Left lobe of liver (tissue), 2 donors: ENCODE measurements at places on chromosomes 13 and 19. TPM values are rescaled to one million over a fixed set of nuclear protein-coding genes. Genes with fewer than 3 reads are reported as not detected.

The GRK1 gene
- total RNA-seq = not detected

The JSRP1 gene
- total RNA-seq = 0.18 TPM

The DMAC2 gene
- 21.2 TPM for total RNA-seq

The CEACAM3 gene
- total RNA-seq = 0.35 TPM

The HCN2 gene
- 0.30 TPM for total RNA-seq

The TPRX2 gene
- total RNA-seq = not detected

The HSH2D gene
- 0.86 TPM for total RNA-seq

The YJEFN3 gene
- total RNA-seq = 5.9 TPM

The BIVM gene
- 19.6 TPM for total RNA-seq

The RGS9BP gene
- 0.10 TPM for total RNA-seq

DNA sequence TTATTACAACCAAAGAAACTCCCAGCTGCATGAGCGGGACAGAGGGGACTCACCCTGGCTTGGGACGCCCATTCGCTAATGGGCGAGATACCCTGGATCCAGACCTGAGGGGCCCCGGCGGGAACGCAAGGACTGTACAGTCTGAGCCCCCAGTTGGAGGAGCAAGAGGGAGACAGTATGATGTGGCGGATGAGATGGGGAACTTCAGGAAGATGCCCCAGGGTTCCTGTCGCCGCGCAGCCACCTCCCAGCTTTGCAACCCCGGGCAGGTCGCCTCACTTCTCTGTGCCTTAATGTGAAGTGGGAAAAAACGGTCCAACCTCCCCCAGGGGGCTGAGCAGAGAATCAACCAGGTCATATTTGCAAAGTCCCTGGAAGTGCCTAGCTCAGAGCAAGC lies 2.5 kb downstream of the NPAS1 start:
- no peak for DNase-seq

DNA sequence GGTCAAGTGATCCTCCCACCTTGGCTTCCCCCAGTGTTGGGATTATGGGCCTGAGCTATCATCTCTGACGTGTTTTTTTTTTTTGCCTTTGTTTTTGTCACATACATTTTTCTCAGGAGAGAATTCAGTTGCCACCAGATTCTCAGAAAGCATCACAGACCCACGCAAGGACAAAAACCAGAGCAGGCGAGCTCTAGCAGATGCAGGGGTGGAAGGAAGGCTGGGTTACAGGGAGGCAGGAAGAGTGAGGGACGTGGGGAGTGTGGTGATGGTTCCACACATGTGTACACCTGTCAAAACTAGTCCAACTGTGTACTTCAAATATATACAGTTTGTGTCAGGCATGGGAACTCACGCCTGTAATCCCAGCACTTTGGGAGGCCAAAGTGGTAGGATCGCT lies 4.3 kb downstream of the TMEM161A start:
- no peak for DNase-seq

DNA sequence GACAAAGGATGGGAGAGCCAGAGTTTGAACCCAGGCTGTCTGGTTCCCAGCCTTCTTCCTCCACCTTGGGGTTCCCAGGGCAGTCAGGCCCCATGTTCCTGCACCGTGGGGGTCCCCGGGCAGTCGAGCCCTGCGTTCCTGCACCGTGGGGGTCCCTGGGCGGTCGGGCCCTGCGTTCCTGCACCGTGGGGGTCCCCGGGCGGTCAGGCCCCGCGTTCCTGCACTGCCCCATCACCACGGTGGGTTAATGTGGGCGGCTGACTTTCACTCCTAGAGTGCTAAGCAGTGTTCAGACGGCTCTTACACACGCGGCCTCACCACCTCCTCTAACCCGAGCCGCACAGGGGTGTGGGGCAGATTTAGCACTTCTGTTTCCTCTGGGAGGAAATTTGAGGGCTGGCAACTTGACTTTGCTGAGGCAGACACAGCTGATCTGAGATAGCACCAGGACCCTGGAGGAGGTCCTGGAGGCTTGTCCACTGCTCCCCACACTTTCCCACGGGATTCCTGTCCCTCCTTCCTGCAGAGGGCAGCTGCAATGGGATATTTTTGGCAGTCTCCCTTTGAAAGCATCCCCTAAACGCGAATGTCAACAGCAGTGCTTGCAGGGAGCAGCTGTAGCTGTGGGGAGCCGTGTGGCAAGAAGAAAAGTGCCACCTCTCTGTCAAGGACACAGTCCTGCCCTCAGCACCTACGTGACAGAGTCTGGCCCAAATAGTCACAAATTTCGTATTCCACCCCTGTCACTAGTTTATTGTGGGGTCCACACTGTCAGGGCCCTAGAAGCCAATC lies 239.4 kb downstream of the TEX29 start:
- no peak for DNase-seq

DNA sequence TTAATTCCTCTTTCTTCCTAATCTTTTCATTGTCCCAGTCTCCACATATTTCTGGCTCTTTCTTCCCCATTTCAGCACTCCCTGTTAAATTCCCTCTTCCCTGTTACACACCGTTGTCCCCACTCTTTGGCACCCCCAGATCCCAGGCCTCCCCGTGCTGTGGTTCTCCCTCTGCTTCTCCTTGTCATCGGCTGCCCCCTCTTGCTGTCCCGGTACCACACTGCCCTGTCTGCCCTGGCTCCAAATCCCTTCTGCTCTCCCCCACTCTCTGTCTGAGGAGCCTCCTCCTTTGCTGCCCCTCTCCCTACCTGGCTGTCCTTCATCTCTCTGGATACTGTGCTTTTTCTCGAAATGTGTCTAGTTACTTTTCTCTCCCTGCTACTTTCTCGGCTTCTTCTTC lies 983 bp downstream of the ZNF415 start:
- no peak for DNase-seq

GRCh38 chr13:33089311-33089710 lies 73.1 kb downstream of the KL start:
- no peak for DNase-seq

DNA sequence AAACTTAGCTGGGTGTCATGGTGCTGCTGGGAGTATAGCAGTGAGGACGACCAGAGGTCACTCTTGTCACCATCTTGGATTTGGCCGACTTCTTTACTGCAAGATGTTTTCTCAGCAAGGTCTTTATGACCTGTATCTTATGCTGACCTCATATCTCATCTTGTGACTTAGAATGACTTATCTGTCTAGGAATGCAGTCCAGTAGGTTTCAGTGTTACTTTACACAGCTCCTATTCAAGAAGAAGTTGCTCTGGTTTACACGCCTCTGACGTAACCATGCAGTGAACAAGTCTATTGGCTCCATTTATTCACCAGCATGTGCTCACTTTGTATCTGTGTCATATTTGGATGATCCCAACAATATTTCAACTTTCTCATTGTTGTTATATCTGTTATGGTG lies 26.7 kb downstream of the ZNF850 start:
- no peak for DNase-seq

DNA sequence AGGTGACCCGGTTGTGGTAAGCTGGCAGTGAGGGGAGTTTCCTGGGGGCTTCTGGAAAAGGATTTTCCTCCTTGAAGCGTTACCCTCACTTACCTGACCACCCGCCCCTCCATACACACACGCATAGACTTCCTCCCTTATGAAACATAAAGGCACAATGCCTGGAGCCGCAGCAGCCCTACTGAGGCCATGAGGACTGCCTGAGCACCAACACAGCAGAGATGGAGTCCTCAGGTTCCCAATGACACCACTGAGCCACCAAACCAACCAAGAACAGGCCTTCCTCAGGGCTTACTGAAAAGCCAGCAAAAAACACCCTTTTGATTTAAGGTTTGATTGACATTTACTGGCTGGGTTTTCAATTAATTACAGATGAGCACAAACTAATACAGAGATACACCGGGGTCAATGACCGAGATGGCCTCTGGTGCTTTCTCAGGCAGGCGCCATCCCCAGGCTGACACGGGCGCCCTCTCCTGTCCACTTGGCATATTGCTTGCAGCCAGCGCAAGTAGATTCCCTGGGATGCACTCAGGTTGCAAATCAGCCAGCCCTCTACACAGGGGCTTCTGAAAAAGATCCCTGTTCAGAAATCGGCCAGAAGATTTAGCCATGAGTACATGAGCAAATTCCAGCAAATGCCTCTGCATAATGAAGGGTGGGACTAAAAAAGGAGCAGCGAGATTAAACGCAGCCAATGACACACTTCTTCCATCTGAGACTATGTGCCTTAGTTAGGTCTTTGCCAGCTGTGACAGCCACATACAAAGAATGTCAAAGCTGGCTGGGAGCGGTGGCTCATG lies 14.8 kb downstream of the OPA3 start:
- DNase-seq = peak; percentile 80

- DNase-seq = peak; percentile 67
Observed at GRCh38 chr19:48644839-48645619, 958 bp downstream of the CA11 start.

DNA sequence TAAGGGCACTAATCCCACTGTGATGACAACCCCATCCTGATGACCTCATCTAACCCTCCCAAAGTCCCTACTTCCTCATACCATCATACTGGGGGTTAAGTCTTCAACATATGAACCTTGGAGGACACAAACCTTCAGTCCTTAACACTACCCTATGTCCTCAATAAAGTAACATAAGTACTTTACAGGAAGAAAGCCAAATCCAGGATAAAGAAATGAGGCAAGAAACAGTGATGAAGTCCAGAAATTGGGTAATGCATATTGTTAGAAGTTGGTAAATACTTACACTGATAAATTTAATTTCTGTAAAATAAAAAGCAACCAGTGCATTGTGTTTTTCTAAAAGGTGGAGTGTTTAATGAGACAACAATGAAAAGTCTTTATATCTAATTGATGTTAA lies 284.8 kb upstream of the SOX21 start:
- no peak for DNase-seq

GRCh38 chr19:56316728-56317127 lies 2.1 kb upstream of the ZSCAN5A start:
- no peak for DNase-seq

DNA sequence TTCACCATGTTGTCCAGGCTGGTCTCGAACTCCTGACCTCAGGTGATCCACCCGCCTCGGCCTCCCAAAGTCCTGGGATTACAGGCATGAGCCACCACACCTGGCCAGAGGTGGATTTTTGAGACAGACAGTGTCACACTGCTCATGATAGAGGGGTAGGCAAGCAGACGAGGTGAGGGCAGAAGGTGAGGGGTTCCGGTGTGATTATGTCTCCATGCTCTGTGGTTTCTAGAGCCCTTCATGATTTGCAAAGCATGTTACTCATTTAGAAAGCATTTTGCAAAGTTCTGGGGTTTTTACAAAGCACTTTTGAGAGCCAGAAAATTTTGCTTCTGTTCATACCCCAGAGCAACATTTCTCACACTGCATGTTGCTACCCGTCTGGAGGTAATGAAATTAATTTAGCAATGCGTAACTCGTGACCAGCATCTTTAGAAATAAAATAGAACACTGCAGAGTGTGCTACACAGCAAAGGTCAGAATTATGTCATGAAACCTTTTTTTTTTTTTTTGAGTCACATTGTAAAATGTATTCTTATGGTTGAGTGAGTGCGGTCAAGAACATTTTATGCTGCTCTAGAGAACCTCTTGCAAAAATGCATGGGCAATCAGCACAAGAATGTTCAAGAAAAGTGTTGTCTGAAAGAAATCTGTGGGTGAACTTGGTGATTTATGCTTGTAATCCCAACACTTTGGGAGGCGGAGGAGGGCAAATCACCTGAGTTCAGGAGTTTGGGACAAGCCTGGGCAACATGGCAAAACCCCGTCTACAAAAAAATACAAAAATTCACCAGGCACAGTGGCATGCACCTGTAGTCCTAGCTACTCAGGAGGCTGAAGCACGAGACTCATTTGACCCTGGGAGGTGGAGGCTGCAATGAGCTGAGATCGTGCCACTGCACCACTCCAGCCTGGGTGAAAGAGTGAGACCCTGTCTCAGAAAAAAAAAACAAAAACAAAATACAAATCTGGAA lies 58.0 kb downstream of the MAP4K1 start:
- DNase-seq = no peak

GRCh38 chr13:47484548-47484947 lies 516.5 kb downstream of the SUCLA2 start:
- no peak for DNase-seq

GRCh38 chr13:111281751-111282311 lies 38.6 kb upstream of the TEX29 start:
- no peak for DNase-seq

DNA sequence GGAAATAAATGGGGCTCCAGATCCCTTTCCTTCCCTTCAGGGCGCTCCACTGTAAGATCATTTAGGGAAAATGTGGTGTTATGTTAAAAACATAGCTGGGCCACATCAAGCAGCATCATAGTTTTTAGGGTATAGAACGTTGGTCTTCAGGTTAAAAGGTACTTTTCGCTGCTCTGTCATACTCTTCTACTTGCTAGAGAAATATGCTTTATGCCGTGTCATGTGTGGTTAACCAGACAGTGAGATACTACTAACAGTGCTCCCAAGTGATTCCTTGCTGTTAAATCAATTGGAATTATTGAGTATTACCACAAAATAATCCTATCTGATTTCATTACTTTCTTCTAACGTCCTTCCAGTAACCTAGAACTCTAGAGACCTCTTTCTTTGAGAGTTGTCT lies 1.1 kb upstream of the NDFIP2 start:
- DNase-seq = no peak

DNA sequence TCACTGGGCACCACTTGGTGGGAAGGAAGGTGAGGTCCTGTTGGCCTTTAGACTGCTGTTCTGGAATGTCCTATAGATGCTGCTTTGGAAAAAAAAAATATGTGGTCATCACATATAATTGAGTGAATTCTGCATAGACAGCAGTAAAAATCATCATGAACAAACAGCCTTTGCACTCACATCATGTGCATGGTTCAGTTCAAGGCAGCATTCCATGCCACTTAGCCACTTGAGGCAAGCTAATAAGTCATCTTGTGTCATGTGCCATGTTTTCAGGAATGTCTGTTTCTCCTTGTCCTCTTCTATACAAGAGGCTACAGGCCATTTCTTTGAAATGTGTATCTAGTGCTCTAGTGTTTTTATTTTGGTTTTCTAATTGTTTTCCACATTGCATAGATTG lies 43.9 kb upstream of the TSC22D1 start:
- no peak for DNase-seq

- DNase-seq = no peak
Observed at GRCh38 chr13:98443329-98443728, 133.6 kb downstream of the STK24 start.

DNA sequence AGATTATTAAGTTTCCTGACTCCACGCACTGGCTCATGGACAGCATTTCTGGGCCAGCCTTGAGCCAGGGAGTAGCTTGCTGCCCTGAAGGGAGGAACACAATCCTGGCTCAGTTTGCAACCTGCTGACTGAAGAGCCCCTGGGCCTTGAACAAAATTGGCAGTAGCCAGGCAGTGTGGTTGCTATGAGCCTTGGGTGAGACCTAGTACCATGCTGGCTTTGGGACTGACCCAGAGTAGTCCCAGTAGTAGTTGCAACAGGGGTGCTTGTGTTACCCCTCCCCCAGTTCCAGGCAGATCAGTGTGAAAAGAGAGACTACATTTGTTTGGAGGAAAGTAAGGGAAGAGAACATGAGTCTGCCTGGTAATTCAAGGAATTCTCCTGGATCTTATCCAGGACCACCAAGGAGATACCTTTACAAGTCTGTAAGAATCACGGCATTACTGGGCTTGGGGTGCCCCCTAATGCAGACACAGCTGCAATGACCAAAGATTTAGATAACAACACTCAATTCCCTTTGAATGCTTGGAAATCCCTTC lies 22.0 kb downstream of the ITGBL1 start:
- DNase-seq = no peak
